SK-N-SH (cell line): ENCODE measurements at places on chromosomes 4 and X.

DNA sequence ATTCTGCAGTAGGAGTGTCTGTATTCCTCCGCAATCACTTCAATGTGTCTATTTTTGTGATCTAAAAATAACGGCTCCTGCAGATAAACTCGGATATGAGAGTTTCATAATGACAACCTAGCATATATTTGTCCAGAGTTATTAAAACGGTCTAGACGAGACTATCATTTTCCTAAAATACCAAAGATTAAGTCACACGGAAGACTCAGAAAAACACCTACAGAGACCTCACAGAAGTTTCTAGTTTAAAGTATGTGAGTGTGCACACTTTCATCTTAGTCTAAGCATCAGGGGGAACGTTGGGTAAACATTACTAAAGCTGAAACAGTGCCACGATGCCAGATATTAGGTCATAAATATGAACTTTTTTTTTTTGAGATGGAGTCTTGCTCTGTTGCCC, 156.9 kb downstream of the AFAP1 start:
- no peak overlapping the region for H3K4me3 ChIP-seq
- H3K36me3 ChIP-seq = peaks cover 79% of the 10 kb centered on the region
- DNase-seq = no peak
- no peak overlapping the region for H3K27ac ChIP-seq
- peaks cover 41% of the 10 kb centered on the region for H3K4me1 ChIP-seq
- no peaks in the 10 kb centered on the region for H3K27me3 ChIP-seq

DNA sequence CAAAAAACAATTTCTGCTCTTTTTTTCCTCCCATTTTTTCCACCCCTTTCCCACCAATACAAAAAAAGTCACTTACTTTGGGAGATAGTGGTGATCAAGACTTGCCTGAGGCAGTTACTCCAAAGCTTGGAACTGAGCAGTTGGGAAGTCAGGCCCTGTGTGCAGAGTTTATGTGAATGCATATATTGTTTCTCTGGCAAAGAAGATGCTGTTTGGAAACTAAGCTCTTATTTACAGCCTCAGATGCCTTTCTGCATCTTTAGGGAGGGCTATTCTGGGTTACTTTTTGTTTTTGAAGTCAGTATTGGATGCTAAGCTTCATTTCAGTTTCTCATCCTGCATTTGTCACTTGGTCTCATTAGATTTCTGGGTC, 136.3 kb downstream of the ZNF330 start:
- DNase-seq = no peak
- H3K27ac ChIP-seq = no peak overlapping the region
- H3K27me3 ChIP-seq = no peaks in the 10 kb centered on the region
- H3K36me3 ChIP-seq = no peaks in the 10 kb centered on the region
- H3K4me1 ChIP-seq = no peaks in the 10 kb centered on the region; the same call in none of the 2 replicates
- no peak overlapping the region for H3K4me3 ChIP-seq

GRCh38 chr4:7147661-7148310, 44.6 kb upstream of the SORCS2 start:
- no peak overlapping the region for H3K27ac ChIP-seq
- DNase-seq = no peak
- no peaks in the 10 kb centered on the region for H3K4me1 ChIP-seq
- no peak overlapping the region for H3K4me3 ChIP-seq

DNA sequence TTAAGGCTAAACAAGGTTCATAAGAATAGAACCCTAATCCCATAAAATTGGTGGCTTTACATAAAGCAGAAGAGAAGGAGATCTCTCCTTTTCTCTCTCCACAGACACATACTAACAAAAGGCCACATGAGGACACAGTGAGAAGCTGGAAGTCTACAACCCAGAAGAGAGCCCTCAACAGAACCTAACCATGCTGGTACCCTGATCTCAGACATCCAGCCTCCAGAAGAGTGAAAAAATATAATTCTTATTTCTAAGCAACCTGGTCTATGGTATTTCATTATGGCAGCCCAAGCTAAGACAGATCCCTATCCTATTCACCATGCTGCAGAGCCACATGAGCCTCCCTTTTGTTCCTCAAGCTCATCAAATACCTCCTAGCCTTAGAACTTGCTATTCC, 195.5 kb downstream of the ANTXR2 start:
- H3K4me1 ChIP-seq = peaks cover 4% of the 10 kb centered on the region
- H3K27ac ChIP-seq = no peak overlapping the region
- no peak for DNase-seq

DNA sequence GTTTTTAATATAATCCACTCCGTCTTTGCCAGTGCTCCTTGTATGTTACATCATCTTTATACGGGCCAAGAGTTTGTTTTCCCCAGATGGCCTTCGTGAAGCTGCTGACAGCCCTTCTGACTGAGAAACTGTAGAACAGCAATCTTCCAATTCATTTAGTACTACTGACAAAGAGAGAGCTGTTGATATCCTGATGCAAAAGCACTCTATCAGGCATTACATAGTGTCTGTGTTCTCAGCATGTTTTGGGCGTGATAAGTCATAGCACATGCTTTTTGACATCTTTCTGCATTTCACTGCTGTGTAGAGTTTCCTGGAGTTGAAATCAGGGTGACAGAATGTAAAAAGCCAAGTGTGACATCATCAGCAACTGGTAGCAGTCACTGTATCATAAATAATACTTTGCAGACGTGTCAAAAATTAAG, 746.3 kb upstream of the FAM241A start:
- no peaks in the 10 kb centered on the region for H3K36me3 ChIP-seq
- DNase-seq = no peak
- H3K27ac ChIP-seq = peak overlapping the region; percentile 85
- no peaks in the 10 kb centered on the region; the same call in 1 of the 2 replicates for H3K4me1 ChIP-seq

- H3K4me3 ChIP-seq = peak overlapping the region; percentile 96
- peaks cover 26% of the 10 kb centered on the region for H3K4me1 ChIP-seq
- H3K27me3 ChIP-seq = no peaks in the 10 kb centered on the region
- peaks cover 11% of the 10 kb centered on the region for H3K36me3 ChIP-seq
Measured at GRCh38 chr4:20252656-20253282, 1.1 kb downstream of the SLIT2 start.

- no peaks in the 10 kb centered on the region for H3K27me3 ChIP-seq
- H3K36me3 ChIP-seq = no peaks in the 10 kb centered on the region
- H3K4me1 ChIP-seq = no peaks in the 10 kb centered on the region
- no peak overlapping the region for H3K4me3 ChIP-seq
Measured at GRCh38 chr4:148795156-148795864, 353.1 kb upstream of the NR3C2 start.

GRCh38 chr4:16031546-16032395, 52.1 kb downstream of the PROM1 start:
- DNase-seq = no peak
- no peak overlapping the region for H3K4me3 ChIP-seq
- H3K36me3 ChIP-seq = no peaks in the 10 kb centered on the region
- no peaks in the 10 kb centered on the region for H3K27me3 ChIP-seq
- H3K27ac ChIP-seq = no peak overlapping the region
